ENCODE measurements at places on chromosomes 5 and 9. TPM values are rescaled to one million over a fixed set of nuclear protein-coding genes. Genes with fewer than 3 reads are reported as not detected.
A peak's percentile ranks its signal among the peaks of the same experiment; 100 is the strongest.

- H3K4me1 ChIP-seq = peaks cover 35% of the 10 kb centered on the region
- H3K27me3 ChIP-seq = no peaks in the 10 kb centered on the region
- H3K27ac ChIP-seq = no peak overlapping the region
- no peak for DNase-seq
- H3K4me3 ChIP-seq = no peak overlapping the region
- H3K36me3 ChIP-seq = no peaks in the 10 kb centered on the region
Observed at GRCh38 chr5:170393958-170394357, 4.8 kb upstream of the KCNMB1 start.

DNA sequence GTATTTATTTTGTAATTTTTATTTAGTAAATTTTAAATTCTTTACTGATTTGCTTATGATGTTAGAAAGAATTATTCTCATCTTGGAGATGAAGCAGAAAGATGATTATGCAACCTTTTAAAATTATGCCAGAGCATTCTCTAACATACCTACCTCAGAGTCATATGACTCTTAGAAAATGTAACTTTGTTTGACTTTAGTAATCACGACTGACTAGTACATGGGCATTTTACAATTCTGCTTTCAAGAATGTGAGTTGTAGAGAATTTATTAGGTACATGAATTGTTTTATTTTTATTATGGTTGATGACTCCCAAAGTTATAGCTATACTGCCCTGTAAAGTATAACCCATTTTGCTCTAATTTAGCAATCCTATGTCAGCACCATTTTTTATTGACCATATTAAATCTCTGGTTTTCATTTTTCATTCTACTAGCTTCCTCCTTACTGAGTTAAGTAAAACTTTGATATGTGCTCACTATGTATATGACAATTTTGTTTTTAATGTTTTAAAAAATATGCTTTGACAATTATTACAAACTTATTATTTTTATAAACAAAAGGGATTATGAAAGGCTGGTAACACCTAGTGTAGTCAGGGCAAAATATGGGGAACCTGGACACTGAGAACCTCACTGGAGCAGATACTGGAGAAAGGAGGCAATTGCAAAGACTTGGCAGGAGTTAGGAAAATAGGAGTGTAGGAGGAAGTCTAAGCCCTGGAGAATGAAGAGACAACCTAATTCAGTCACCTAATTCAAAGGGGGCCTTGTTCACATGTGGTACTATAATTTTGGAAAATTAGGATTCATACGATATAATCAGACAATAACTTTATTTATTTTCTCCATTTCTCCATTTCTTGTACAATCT, 249.7 kb upstream of the DAB2 start:
- no peaks in the 10 kb centered on the region for H3K36me3 ChIP-seq
- no peak for DNase-seq
- no peak overlapping the region for H3K27ac ChIP-seq
- H3K4me3 ChIP-seq = no peak overlapping the region

- no peak overlapping the region for H3K4me3 ChIP-seq
- DNase-seq = no peak
- no peaks in the 10 kb centered on the region for H3K36me3 ChIP-seq
Observed at GRCh38 chr9:129494113-129494789, 126.7 kb downstream of the C9orf50 start.

The NUTM2G gene
- total RNA-seq = not detected

- no peak overlapping the region for H3K27ac ChIP-seq
- no peaks in the 10 kb centered on the region for H3K27me3 ChIP-seq
- no peak overlapping the region for H3K4me3 ChIP-seq
- no peak for DNase-seq
- H3K4me1 ChIP-seq = no peaks in the 10 kb centered on the region
Observed at GRCh38 chr5:37308793-37309192, 59.6 kb upstream of the CPLANE1 start.

DNA sequence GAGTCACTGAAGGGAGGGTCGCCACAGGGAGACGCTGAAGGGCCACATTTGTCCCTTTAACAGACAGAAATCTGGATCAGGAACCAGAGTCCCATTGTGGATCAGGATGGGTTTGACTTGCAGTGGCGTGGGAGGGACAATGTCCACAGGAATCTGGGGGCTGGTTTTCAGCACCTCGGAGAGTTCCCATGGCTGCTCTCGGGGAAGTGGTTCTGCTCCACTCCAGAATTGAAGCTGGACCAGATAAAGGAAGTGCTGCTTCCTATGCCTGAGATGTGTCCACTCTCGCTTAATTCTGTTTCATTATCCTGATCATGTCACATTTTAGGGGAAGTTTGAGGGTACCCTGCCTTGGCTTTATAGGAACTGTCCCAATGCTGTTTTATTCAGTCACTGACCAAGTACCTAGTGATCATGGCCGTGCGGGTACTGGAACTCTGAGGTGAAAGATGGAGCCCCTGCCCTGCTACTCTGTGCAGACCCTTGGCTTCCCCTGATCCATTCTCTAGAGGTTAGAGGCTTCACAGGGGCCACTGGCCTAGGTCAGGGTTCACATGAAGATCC, 28.7 kb downstream of the ENHO start:
- H3K36me3 ChIP-seq = no peaks in the 10 kb centered on the region
- H3K4me1 ChIP-seq = peaks cover 39% of the 10 kb centered on the region
- peaks cover 11% of the 10 kb centered on the region for H3K27me3 ChIP-seq
- no peak for DNase-seq
- no peak overlapping the region for H3K4me3 ChIP-seq
- no peak overlapping the region for H3K27ac ChIP-seq

DNA sequence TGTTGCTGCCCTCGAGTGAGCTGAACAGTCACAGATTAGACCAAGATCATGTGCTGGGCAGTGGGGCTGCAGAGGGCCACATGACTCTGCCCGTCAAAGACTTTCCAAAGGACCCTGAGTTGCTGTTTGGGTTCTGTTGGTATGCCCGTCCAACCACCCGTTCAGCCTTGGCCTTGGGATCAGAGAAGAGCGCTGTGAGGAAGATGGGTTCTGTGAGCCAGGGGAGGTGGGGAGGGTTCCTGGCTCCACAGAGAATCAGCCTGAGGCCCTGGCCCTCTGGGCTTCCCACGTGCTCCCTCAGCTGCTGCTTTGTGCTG, 72.6 kb downstream of the RGS3 start:
- peaks cover 6% of the 10 kb centered on the region for H3K36me3 ChIP-seq
- H3K27me3 ChIP-seq = peaks cover 2% of the 10 kb centered on the region
- no peak for DNase-seq
- H3K4me3 ChIP-seq = peak overlapping the region; percentile 41
- H3K27ac ChIP-seq = peak overlapping the region; percentile 85

DNA sequence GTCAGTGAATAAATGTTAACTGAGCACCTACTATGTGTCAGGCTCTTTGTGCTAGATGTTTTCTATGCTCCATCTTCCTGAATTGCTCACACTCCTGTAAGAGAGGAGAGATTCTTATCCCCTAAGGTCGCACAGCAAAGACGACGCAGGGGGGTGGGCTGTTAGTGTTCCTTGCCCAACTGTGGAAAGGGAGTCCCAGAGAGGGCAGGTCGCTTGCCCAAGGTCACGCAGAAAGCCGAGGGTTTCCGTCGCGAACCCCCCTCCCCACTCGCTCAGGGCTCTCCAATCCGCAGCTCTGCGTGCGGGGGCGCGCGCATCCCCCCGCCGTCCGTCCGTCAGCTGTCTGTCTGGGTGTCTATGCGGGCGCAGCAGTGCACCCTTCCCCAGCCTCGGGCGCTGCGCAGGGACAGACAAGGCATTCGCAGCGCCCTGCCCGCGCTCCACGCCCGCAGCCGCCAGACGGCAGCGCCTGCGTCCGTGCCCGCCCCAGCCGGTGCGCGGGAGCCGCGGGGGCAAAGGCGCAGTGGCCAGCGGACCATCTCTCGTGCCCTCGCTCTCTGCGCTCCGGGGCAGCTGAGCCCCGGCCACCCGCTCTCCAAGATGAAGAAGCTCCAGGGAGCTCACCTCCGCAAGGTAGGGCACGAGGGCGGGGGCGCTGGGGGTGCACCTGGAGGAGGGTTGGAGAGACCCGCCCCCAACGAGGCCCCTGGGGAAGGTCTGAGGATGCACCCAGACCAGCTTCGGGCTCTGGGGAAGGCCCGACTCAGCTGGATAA, at the start of gene SLC6A7:
TSS of gene SLC6A7 (plus strand) at position 335 of the 775 bp plus-strand sequence. CDS start at position 601, 266 bp downstream.
- peaks cover 20% of the 10 kb centered on the region for H3K27me3 ChIP-seq
- peak within 1 kb of the TSS; percentile 15 for H3K4me3 ChIP-seq
- peaks cover 3% of the 10 kb centered on the region for H3K4me1 ChIP-seq
- peaks cover 9% of the 10 kb centered on the region for H3K36me3 ChIP-seq
- no peak for DNase-seq
- H3K27ac ChIP-seq = no peak within 1 kb of the TSS

The PRR16 gene
- 0.25 TPM for total RNA-seq

The IFNA1 gene
- total RNA-seq = not detected

GRCh38 chr9:92738661-92739081, 26.0 kb downstream of the BICD2 start:
- no peak for DNase-seq
- no peak overlapping the region for H3K4me3 ChIP-seq
- no peaks in the 10 kb centered on the region for H3K36me3 ChIP-seq
- peak overlapping the region; percentile 8 for H3K27ac ChIP-seq
- H3K4me1 ChIP-seq = peaks cover 54% of the 10 kb centered on the region
- peaks cover 7% of the 10 kb centered on the region for H3K27me3 ChIP-seq

The RCL1 gene
- 14.4 TPM for total RNA-seq

The C5orf52 gene
- not detected for total RNA-seq

DNA sequence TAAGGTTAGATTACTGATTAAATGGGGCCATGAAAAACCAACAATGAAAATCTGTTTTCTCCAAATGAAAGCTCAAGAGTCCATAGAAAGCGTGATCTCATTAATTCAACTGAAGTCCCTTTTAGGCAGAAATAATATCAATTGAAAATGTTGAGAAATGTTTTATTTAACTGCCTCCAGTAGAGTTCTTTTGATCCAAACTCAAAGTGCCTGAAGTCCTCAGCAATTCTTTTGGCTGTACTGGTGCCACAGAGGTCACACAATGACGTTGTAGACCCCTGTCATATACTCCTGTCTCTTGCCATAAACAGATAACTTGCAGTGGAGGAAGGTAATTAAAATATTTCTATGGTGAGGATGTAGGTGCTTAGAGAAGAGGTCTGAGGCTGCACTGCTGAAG, 1420.5 kb downstream of the CDH12 start:
- no peak overlapping the region for H3K4me3 ChIP-seq
- DNase-seq = no peak
- H3K27me3 ChIP-seq = no peaks in the 10 kb centered on the region
- no peaks in the 10 kb centered on the region for H3K4me1 ChIP-seq

The MEIKIN gene
- total RNA-seq = not detected

The ARHGEF28 gene
- total RNA-seq = 0.47 TPM

GRCh38 chr9:13823026-13823425, 490.9 kb downstream of the NFIB start:
- no peak for DNase-seq
- no peaks in the 10 kb centered on the region for H3K27me3 ChIP-seq
- no peak overlapping the region for H3K27ac ChIP-seq
- H3K36me3 ChIP-seq = no peaks in the 10 kb centered on the region
- no peaks in the 10 kb centered on the region for H3K4me1 ChIP-seq

- no peak overlapping the region for H3K4me3 ChIP-seq
- no peak overlapping the region for H3K27ac ChIP-seq
- peaks cover 3% of the 10 kb centered on the region for H3K27me3 ChIP-seq
- H3K36me3 ChIP-seq = no peaks in the 10 kb centered on the region
Observed at GRCh38 chr9:114454652-114455051, 50.6 kb downstream of the WHRN start.

Data from glutamatergic neuron (in vitro differentiated cells).